Occipital lobe (tissue), 3 donors: ENCODE measurements at places on chromosomes 4 and X. TPM values are rescaled to one million over a fixed set of nuclear protein-coding genes. Genes with fewer than 3 reads are reported as not detected.

- DNase-seq = no peak
Measured at GRCh38 chrX:153684467-153685155, 3.1 kb upstream of the SLC6A8 start.

DNA sequence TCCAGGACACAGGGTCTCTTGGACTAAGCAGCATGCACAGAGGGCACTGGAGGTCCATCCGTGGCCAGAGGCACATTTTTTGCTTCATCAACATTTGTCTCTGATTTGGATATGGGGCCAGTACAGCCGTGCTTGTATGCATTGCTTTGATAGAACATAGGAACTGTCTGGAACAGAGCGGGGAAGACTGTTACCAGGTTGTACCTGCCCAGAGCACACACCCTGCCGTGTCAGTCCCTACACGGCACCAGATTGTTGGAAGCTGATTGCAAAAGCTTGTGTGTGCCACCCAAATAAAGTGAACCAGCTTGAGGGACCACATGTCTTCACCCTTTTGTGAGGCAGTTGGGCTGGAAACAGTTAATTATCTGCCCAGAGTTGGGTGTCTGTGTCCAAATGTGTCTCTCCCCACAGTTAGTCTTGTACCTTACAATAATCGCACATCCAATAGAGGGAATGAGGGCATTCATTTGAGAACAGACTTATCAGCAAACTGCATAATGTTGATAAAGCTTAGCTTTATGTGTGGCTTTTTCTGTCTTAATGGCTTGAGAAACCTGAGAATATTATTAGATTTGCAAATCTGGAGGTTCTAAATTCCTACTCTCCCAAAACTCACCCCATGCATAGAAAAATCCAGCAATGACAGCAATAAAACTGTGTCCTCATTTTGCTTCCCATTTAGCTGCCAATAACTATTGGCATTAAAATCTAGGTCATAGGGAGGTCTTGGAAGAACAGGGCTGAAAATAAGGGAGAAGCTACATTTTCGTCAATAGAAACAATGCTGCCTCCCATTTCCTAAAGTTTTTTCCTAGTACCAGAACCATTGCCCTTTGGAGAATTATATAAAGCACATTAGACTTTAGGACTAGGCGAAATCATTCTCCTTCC, 21.2 kb downstream of the KLF3 start:
- no peak for DNase-seq

DNA sequence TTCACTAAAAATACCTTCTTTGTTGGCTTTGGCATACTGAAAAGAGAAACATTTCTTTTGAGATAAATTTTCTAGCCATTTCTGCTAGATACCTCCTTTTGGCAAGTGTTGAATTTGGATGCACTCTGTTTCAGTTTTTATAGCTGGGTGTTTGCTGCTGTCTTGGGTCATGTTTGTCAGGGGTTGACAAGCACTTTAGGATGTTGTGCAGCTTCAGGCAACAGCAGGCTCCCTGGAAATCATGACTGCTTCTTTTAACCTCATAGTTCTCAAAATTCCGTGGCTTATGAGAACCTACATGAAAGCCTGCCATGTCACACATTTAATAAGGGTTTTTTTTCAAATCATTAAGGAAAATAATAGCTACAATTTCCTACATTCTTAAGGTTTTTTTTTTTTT, 36.7 kb downstream of the CCSER1 start:
- no peak for DNase-seq

DNA sequence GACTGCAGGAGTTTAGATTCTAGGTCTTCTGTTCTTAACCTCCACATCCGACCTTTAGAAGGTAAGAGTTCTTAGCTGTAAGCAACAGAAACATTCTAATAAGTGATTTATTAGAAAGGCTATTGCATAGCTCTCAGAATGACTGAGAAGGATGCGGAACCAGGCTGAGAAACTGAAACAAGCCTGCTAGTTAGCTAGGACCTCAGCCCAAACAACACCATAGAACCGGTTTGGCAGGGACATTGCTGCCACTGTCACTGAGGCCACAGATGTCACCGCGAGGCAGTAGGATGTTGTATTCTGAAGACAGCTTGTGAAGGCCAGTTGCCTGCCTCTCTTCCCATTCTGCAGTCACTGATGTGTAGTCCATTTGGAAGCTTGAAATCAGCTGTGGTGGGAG, 160.0 kb upstream of the ARX start:
- no peak for DNase-seq

DNA sequence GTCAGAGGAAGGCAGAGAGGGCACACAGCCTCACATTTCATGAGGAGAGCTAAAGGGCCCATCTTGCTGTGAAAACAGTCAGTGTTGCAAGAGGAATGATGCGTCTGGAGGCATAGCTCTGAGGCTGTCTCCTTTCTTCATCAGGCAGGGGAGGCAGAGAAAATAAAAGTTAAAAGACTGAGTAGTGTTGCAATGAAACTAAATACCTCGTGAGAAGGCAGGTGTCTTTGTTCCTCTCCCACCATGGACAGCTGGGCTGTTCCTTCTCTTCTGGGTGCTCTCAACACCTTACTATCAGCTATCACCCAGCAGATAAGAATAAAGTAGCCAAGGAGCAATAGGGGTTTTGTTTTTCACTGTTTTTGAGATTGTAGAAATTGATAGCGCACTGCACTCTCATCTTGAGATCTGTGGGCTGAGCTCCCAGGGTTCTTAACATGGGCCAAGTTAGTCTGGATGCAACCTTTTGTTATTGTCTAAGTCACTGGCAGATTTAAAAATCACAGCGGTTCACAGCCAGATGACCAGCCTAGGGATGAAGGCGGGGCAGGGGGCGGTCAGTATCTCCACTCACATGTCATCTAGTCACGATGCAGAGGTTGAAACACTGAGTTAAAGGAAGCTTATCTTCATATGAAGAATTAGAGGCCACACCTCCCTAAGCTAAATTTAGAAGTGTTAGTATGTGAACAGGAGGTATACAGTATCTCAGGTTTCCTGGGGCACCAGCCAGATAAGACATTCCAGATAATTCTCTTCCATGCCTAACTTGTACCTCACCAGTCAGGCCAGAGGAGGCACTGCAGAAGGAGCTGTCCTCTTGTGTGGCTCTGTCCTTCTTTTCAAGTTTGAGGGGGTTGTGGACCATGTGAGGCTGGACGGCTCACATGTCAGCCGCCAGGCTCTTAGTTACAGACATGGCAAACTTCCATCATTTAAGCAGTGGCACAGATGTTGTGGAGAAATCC, 36.9 kb downstream of the PARM1 start:
- DNase-seq = no peak

Gene XAGE1A
- not detected for total RNA-seq

GRCh38 chr4:153038623-153039311, 102.6 kb downstream of the FHDC1 start:
- no peak for DNase-seq

Gene KLB
- total RNA-seq = not detected

Gene CT45A2
- not detected for total RNA-seq

GRCh38 chr4:37648084-37648817, 37.9 kb downstream of the RELL1 start:
- no peak for DNase-seq

Gene KLHL4
- 50.1 TPM for total RNA-seq

DNA sequence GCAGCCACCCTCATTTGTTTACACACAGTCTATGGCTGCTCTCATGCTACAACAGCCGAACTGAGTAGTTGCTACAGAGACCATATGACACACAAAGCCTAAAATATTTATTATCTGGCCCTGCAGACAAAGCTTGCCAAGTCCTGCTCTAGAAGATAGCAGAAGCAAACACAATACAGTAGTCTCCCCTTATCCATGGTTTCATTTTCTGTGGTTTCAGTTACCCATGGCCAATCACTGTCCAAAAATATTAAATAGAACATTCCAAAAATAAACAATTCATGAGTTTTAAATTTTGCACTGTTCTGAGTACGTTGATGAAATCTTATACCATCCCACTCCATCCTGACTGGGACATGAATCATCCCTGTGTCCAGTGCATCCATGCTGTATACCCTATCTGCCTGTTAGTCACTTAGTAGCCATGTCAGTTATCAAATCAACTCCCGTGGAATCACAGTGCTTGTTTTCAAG, 40.2 kb upstream of the ZNF81 start:
- no peak for DNase-seq

Gene FAM47A
- not detected for total RNA-seq

GRCh38 chr4:1830642-1831228, 25.2 kb downstream of the LETM1 start:
- DNase-seq = no peak

Gene NKRF
- total RNA-seq = 14.0 TPM

Gene HADH
- total RNA-seq = 10.1 TPM

DNA sequence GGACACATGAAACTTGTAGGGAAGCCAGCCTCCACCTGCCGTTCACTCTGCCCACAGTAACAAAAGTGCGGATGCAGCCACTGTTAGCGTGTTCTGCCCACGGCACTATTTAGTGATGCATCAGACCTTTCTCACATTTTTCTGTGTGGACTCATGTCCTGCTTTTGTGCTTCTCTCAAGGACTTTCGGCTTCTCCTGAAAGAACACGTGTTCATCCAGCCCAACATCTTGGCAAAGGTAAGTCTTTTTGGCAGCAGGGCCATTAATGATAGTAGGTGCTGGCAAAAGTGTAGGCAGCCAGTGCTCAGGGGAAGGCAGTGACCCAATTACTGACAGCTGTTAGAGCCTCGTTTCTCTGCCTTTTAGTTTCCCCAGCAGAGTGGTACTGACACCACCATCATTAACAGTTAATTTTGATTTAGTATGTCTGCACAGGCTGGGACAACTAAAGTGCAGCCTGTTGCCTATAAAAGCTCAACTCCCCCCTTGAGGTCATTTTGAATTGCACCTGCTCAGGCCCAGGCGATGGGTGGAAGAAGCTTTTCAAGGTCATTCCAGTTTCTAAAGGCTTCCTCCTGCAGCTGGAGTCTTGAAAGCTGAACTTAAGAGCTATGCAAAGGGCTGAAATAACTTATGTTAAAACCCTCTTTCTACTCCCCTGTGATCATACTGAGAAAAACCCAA, 54.5 kb upstream of the HPSE start:
- no peak for DNase-seq

DNA sequence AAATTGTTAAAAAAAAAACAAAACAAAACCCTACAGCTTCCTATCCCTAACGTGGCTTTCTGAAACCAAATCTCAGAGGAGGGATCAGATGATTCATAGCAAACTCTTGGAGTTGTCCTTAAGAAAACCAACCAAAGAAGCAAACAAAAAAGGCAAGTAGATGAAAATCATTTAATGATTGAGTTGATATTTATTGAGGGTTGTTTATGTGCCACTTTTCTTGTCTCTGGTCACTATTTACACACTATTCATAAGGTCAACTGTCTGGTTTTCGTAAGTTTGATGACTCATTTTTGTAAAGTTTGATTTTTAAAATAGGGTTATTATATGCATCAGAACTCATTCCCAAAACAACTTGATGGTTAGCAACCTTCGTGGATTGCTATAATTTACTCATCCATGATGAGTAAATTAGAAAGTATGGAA, 133.4 kb downstream of the UNC5C start:
- no peak for DNase-seq

Gene CRMP1
- 555 TPM for total RNA-seq

Gene GPR119
- not detected for total RNA-seq

GRCh38 chrX:20061855-20062254, 54.9 kb downstream of the MAP7D2 start:
- DNase-seq = no peak

DNA sequence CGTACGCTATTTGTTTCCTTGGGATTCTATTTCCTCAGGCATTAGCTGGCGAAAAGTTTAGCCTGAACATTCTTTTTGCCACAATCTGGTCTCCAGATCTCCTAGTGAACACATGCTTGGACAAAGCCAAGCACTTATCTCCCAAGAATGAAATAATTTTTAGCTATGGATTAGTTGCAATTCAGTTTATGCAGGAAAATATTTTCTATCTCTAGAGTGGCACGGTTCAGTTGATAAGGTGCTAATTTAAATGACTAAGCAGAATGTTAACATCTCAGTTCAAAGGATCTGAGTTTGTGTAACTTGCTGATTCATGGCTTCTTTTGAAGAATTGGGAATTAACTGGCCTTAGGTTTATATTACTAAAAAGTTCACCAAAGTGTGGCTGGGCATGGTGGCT, 58.1 kb upstream of the JADE1 start:
- DNase-seq = no peak

DNA sequence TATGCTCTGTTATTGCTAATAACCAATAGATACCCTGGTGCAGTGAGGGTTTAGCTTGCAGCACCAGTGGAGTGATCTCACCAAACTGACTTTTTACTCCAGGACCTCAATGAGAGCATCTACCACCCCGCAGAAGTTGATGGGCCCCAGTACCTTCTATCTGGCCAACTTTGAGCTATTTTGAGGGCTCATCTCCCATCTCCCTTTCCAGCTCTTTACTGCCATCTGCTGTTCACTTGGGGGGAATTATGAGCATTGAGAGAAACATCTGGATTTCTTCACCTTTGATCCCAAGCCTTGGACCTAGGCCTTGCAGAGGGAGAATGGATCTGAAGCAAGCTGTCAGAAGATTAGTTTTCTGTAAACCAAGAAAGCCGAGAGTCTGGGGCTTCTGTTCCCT, 143.6 kb downstream of the TMEM164 start:
- DNase-seq = no peak

Gene MFAP3L
- 13.9 TPM for total RNA-seq

Gene TLR7
- total RNA-seq = 1.2 TPM

Gene RNF212
- 1.1 TPM for total RNA-seq

Gene PDGFRA
- 74.7 TPM for total RNA-seq

DNA sequence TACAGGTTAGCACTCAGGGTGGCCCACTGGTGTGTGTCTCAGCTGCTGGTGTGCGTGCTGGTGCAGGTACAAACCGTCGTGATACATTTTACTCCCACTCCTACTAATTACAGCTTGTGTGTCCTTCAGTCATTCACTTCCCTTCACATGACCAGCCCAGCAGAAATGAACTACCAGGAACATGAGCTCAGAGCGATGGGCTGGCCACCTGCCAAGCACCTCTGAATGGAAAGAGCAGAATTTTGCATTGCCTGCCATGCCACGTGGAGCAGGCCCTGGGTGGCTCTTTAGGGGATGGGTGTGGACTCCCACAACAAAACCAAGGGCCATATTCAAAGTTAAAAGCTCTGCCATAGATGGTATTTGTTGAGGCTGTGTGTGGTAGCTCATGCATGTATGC, 58.9 kb upstream of the PGM2 start:
- DNase-seq = no peak

GRCh38 chrX:115913575-115913974, 257.0 kb upstream of the AGTR2 start:
- DNase-seq = no peak

Gene STARD8
- 1.7 TPM for total RNA-seq

- DNase-seq = no peak
Measured at GRCh38 chrX:103373581-103373980, 2.8 kb upstream of the BEX3 start.

DNA sequence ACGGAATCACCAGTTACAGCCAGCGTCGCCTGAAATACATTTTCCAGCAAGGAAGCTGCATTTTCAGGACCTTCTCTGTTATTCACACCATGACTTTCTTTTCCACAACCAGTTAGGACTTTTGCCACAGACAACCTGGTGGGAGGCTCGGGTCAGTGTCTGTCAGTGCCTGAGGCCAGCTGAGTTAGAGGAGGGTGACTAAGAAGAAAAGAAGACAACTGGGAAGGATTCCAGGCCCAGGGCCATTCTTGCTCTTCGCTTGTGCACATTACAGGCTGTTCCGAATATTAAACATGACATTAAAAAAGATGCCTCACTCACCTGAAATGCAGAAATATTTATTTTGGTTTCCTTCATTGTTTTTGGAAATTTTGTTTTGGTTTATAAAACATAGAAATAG, 21.4 kb upstream of the CENPU start:
- DNase-seq = no peak

Gene ENPP6
- 0.94 TPM for total RNA-seq
